ENCODE measurements at places on chromosomes 6 and 20. TPM values are rescaled to one million over a fixed set of nuclear protein-coding genes. Genes with fewer than 3 reads are reported as not detected.
A peak's percentile ranks its signal among the peaks of the same experiment; 100 is the strongest.

DNA sequence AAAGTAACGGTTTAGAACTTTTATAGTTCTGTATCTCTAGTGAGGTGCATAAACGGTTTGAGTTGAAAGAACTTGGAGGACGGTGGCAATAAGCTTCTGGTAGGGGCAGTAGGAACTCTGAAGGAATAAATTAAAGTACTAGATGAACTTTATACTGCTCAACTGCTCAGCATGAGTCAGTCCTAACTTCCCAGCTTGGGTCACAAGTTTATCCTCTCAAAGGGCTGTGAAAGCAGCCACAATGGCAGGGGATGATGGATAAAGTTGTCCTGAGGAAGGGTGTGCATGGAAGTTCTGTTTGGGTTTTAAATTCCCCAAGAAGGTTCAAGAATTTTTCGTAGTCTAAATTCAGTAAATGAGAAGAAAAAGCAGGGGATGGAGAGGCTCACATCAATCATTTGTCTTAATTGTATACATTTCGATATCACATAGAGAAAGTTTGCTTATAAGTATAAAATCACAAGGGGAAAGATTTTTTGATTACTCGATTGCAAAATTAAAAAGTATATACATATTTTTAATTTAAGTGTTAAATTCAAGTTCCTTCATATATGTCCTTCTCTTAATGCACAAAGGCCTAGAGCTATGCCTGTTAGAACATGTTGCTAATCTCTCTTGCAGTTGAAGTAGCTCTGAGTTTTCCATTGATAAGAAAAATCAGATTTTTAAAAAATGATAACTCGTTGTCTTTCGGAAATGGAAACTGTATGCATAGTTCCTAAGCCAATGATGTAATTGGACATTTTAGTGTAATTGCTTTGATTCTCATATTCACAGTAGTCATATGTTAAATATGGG is 55.3 kb upstream of the JAG1 start:
- DNase-seq: no peak

ADGB gene
- total RNA-seq: 0.04 TPM

DNA sequence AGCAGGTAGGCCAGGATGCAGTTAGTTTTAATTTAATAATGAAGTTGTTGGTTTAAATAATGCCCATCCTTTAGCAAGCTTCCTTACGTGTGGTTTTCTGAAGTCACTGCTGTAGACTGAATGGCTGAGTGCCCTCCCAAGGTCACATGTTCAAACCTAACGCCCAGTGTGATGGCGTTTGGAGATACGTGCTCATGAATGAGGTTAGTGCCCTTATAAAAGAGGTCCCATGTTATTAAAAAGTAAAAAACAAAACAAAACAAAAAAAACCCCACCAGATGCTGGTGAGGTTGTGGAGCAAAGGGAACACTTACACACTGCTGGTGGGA is 16.3 kb downstream of the LRP11 start:
- DNase-seq: no peak

DNA sequence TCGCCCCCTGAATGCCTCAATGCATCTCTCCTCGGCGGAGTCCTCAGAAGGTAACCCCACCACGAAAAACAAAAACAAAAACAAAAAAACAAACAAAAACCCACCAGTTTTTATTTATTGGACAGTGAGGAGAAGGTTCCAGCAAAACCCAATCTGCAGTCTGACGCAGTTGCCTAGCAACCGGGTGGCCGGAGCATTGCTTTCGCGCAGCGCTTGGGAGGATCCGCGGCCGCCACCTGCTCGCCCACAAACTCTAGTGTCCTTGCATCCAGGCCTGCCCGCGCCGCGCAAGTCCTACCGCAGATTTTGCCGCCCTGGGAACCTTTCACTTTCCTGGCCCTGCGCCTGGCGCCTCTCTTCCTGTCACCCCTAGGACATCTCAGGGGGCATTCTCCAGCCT is 17.6 kb downstream of the TFAP2B start:
- DNase-seq: no peak

GATA5 gene
- not detected for total RNA-seq

DNA sequence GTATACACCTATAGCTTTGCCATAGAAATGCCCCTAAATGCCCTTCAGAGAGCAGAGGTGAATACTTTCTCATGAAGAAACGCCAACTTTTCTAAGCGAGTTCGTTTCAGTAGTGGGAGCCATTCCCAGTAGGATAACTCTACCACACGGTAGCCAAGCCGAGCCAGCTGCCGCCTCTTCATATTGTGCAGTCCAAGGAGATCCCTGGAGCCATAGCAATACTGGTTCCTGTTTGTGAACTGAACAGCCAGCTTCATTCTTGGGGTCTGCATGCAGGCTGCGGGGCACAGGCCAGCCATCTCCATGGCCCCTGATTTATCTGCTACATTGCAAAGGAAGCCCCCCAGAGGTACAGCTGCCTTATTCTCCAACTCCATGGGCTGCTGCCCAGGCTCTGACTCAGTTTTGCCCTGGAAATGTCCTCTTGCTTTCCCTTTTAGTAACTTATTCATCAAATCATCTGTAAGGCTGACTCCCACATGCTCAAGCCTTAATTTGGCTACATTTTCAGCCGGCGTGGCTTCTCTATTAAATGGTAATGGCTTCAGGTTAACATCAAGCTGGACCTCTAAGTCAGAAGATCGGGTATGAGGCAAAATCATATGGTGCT is 12.8 kb downstream of the FASTKD5 start:
- no peak for DNase-seq

RBPJL gene
- not detected for total RNA-seq

- peak; percentile 53 for DNase-seq
These were observed 59.2 kb downstream of the RBM38 start for GRCh38 chr20:57450419-57450818.

RNF182 gene
- 0.53 TPM for total RNA-seq

GRCh38 chr20:18985551-18985950 is 172.0 kb downstream of the SCP2D1 start:
- DNase-seq: no peak

DNA sequence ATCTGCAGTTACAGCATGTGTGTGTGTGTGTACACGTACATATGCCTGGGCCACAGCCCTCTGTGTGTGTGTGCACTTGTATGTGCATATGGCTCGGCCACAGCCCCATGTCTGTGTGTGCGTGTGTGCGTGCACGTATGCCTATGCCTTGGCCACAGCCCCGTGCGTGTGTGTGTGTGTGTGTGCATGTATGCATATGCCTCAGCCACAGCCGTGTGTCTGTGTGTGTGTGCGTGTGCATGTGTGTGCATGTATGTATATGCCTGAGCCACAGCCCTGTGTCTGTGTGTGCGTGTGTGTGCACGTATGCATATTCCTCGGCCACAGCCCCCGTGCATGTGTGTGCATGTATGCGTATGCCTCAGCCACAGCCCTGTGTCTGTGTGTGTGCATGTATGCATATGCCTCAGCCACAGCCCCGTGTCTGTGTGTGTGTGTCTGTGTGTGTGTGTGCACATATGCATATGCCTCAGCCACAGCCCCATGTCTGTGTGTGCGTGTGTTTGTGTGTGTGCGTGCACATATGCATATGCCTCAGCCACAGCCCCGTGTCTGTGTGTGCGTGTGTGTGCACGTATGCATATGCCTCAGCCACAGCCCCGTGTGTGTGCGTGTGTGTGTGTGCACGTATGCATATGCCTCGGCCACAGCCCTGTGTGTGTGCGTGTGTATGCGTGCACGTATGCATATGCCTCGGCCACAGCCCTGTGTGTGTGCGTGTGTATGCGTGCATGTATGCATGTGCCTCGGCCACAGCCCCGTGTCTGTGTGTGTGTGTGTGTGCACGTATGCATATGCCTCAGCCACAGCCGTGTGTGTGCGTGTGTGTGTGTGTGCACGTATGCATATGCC is 14.6 kb upstream of the C20orf204 start:
- no peak for DNase-seq

- no peak for DNase-seq
These were observed 228.6 kb upstream of the JARID2 start for GRCh38 chr6:15017261-15017660.

GRCh38 chr6:147384737-147385710 is 123.5 kb upstream of the SAMD5 start:
- no peak for DNase-seq

MATN4 gene
- total RNA-seq: 0.58 TPM

DNA sequence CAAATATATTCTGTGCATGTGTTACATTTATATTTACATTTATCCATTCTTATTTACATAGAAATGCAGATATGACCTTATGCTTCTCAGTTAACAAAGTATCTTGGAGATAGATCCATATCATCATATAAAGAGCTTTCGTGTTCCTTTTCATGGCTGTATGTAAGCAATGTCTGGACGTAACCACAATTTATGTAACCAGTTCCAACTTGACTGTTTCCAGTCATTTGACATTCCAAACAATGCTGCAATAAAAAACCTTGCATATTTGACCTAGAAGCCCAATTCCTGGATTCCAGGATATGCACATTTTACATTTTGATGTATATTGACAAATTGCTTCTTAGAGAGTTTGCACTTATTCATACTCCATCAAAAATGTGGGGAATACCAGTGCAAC is 113.7 kb upstream of the F13A1 start:
- no peak for DNase-seq

TSPYL4 gene
- 11.8 TPM for total RNA-seq

DNA sequence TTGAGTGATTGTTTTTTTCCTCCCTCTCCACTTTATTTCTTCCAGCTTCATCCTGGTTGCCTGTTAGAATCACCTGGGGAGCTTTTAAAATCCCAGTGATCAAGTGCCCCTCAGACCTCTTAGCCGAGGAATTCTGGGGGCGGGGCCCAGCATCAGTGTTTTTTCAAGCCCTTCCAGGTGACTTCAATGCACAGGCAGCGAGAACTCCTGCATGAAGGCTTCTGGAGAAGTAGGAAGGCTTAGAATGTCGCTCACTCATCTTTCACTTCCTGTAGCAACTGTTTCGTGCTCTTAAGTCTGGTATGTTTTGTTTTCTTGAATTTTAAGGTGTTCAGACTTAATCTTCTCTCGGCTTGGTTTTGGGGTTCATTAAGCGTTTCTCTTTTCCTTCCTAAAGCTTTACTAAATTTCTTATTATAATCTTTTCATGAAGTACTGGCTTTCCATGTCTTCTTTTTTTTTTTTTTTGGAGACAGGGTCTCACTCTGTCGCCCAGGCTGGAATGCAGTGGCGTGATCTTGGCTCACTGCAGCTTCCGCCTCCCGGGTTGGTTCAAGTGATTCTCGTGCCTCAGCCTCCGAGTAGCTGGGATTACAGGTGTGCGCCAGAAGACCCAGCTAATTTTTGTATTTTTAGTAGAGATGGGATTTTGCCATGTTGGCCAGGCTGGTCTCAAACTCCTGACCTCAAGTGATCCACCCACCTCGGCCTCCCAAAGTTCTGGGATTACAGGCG is 30.9 kb upstream of the TULP1 start:
- DNase-seq: no peak

GRCh38 chr20:56400001-56400640 is 7.7 kb downstream of the CSTF1 start:
- peak; percentile 83 for DNase-seq

DNA sequence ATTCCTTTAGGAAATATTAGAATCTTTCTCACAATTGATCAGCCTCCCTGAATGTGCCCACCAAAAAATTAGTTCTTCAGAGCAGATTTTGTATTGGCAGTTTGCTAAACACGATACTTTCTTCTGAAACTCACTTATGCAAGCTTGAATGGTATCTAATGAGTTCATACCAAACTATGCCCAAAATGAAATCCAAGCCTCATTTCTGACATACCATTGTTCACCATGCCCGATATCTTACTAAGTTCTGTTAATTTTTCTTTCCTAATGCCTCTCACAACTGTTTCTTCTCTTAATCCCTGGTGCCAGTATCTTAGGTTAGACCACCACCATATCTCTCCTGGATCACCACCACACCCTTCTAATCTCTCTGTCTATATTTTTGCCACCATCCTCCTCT is 755.9 kb downstream of the KIF16B start:
- no peak for DNase-seq

DNA sequence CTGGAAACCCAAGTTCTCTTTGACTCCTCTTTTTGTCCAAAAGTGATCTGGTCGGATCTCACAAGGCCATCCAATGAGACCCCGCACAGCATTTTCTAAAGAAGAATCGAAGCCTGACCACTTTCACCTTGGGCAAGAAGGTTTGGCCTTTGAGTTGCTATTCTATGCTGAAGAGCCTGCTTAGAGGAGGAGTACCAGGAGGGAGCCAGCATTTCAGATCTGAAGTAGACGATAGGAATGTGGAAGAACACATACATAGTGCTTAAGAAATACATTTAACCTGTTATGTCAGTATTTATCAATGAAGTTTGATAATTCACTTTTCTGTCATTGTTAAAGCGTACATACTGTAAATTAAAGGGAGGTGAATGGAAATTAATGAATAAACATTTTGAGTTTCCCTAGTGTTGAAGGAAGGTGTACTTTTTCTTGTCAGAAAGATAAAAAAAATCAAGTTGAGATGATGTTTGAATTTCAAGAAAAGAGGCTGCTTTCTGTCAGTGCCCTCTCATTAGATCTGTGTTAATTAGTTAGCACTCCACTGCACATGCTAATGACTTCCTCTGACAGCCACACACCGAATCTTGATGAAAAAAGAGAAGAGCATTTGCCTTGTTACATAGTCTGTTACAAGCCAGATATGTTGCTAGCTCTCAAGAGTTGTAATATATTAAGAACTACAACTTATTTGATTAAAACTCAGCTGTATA is 10.9 kb upstream of the TDRD6 start:
- DNase-seq: no peak

ZBTB46 gene
- 20.7 TPM for total RNA-seq

DNA sequence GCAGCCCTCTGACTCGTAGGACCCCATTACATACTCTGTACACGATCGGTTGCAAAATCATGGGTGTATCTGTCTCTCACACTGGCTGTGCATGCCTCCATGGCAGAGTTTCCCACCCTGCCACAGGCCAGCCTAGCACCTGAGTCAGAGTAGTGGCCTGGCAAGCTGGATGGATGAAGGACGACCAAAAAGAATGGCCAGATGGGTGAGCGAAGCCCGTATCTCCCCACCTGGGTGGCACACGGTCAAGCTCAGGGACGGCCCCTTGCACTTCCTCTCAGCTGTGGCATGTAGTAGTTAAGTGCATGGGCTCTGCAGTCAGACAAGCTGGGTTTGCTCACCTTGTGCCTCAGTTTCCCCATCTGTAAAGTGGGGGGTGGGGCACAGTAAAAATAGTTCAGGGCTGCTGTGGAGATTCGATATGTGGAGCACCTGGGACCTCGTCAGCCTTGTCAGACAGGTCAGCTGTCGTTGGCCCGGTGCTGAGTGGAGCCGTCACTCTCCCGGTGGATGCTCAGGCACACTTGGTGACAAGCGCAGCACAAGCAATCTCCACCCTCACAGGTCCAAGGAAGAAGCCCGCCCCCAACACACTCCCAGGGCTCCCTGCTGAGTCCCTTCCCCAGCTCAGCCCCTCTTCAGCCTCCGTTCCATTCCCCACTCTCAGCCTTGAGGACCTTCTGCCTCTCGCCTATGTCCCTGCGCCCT is 12.6 kb downstream of the CPNE5 start:
- no peak for DNase-seq

- no peak for DNase-seq
These were observed 80.5 kb downstream of the TMEM242 start for GRCh38 chr6:157242791-157243190.

DNA sequence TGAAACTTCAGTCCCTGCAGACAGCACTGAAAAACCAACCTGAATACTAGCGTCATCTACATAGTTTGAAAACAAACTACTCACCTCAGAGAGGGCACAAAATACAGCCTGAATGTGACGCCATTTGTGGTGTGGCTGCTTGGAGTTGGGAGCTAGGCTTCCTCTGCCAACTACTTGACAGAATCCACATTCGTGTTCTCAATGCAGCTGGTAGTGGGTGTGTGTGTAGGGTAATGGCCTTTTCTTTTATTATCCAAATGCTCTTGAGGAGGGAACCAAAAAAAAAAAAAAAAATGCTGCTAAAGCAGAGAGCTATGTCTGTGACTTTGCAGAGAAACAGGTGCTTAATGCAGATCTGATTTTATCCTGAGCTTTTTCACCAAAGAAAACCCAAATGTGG is 207.8 kb downstream of the OTOR start:
- DNase-seq: no peak
